ENCODE measurements at places on chromosomes 11 and 22.

GRCh38 chr11:73359930-73360742 is 16.1 kb upstream of the RELT start:
- DNase-seq, result no peak

GRCh38 chr11:32325725-32326124 is 109.6 kb downstream of the WT1 start:
- no peak for DNase-seq

GRCh38 chr11:134517621-134518293 is 105.7 kb upstream of the B3GAT1 start:
- no peak for DNase-seq

- no peak for DNase-seq
Measured at GRCh38 chr11:70788248-70789022, 390.1 kb downstream of the CTTN start.

DNA sequence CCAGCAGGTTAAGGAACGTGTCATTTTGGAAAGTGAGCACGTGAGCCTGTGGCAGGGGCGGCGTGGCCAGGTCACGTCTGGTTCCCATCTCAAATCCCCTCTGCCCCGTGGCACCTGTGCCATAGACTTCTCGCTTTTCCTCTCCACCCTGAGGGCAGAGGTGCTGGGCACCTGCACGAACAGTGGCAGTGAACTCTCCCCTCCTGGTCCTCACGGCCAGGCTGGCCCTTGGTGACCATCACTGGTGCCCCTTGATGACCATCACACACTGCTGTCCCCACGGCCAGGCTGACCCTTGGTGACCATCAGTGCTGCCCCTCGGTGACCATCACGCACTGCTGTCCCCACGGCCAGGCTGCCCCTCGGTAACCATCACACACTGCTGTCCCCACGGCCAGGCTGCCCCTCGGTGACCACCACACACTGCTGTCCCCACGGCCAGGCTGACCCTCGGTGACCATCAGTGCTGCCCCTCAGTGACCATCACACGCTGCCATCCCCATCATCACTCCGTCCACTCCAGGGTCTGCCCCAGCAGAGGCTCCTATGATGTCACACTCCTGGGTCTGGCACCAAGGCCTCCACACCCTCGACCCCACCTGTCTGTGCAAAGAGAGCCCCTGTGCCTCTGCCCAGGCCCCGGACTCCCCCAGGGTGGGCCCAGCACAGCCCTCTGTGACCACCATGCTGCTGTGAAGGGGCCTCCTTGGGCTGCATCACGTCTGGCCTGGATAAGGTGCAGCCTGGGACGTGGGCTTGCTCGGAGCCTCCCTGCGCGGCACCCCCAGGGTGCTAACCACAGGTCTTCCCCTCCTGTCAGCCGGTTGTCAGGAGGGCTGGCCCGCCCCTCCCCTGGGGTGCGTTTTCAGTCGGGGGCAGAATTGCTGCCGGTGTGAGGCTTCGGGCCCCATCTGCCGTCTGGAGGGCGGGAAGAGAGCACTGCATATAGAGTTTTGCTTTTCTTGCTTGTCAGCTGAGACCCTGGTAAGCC is 738.6 kb downstream of the BRD1 start:
- no peak for DNase-seq

DNA sequence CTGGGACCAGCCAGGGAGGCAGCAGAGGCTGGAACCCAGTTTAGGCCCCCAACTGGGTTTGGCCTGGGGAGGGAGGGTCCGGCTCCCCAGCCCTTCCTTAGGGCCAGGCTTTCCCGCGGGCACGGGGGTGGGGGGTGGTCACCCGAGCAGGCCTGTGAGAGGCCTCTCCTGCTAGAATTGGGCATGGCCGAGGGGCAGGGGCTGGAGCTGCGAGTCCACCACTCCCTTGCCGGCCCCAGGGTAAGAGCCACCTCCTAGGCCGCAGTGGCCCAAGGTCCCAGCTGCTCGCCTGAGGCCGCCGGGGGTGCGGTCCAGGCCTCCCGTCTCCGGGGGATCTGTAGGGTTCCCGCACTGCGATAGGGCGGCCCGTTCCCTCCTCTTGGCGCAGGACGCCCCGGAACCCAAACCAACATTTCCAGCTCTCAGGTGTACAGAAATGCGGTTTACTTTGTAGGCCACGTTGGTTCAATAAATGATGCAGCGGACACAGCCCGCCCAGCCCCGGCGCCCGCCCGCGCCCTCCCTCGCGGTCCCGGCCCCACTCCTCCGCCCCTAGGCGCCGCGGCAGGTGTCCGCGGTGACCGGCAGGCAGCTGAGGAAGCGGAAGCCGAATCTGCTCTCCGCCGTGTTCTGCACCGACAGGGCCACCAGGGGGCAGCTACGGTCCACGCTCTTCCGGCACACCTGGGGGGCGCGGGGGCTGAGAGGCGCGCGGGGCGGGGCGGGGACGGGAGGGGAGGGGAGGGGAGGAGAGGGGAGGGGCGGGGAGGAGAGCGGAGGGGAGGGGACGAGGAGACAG is 5.9 kb downstream of the LMNTD2 start:
- DNase-seq, result peak; percentile 74

GRCh38 chr11:124865181-124865901 is at the start of gene ROBO3:
TSS of gene ROBO3 (plus strand) at chr11:124865432. CDS start at chr11:124865578, 146 bp downstream.
- no peak for DNase-seq

GRCh38 chr22:25165785-25166184 is 33.9 kb upstream of the CRYBB3 start:
- no peak for DNase-seq

DNA sequence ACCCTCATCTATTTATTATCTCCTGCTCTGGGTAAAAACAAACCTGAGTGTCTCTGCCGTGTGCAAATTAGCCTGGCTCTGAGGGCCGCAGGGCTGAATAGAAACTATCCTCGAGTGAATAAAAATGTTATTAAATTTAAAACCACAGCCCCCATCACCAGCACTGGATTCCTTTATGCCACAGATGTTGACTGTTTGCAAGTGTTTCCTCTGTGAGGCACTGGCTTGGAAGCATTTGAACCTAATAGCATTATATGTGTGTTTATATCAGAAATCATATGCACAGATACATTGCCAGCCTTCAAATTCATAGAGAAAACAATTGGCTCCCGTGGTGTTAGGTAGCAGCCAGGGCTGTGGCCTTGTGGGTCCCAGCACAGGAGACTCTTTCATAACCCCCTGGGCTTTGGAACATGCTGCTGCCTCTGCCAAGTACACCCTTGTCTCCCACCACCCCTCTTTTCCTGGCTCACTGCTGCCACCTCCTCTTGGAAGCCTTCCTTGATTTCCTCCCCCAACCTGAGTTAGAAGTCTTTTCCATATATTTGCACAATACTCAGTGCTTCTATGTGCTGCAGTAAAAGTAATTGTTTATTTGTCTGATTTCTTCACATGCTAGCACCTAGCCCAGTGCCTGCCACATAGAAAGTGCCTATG is 294.4 kb downstream of the DDX10 start:
- no peak for DNase-seq

GRCh38 chr11:2557381-2557780 is 112.6 kb downstream of the KCNQ1 start:
- DNase-seq, result no peak

DNA sequence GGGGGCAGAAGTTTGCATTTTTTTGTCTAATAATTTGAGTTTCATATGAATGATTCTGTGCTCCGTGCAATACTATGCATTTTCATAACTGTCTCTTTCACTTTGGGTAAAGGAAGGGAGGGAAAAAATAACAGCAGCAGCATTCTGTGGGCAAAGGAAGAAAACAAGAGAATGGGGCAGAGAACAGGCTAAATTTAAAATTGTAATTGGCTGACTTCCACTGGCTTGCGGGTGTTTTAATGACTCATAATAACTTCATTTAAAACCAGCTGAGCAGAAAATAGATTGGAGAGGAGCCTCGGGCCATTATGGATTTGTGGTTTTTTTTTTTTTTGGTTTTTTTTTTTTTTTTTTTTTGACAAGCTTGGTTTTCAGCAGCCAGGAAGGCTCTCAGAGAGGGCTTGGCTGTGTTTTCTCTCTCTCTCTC is 107.4 kb downstream of the ZBTB16 start:
- no peak for DNase-seq

DNA sequence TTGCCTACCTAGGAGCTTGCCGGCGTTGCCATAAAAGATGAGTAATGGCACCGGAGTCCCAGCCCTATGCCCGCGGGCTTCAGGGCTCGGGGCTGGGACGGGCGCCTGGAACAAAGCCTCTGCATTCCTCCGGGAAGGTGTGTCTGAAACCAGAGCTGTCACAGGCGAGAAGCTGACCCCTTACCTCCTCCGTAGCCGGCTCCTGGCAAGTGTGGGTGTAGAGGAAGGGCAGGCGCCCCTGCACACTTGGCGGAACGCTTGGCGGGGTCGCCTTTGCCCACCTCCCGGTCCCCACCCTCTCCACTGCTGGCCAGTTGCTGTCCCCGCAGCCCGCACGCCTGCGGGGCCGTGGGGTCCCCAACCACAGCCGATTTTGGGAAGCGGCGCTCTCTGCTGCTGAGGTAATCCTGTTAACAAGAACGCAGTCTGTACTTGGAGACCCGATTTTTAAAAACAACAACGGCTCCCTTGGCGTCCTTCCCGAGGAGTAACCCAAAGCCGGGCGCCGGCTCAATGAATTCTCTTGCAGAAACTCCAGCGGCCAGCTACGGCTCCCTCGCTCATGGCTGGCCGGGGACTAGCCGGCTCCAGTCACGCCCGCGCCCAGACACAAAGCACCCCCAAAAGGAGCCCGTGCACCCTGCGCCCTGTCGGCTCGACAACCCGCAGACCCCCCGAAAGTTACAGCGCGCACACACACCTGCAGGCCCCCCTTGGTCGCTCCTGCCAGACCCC is 89.2 kb downstream of the PLEKHA7 start:
- DNase-seq, result no peak

GRCh38 chr11:88583251-88583650 is 245.7 kb upstream of the CTSC start:
- DNase-seq, result no peak

GRCh38 chr11:57368845-57369232 is 12.1 kb downstream of the PRG3 start:
- DNase-seq, result no peak

DNA sequence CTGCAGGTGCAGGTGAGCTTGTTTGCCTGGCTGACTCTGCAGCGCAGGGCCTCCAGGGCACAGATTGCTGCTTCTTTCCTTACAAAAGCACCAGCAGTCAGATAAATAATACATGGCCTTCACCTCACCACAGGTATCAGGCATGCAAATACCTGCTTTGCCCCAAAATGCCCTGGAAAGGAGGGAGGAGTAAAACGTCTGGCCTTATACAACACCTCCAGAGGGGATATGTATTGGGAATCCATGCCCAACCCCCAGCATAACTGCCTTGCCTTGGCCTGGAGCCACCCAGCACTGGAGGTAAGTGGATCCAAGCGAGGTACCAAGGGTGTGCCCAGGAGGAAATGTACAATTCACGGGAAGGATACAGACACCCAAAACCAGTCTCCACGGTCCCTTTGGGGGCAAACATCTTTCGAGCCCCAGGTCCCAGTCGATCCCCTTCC is 860 bp downstream of the TMEM184B start:
- no peak for DNase-seq

GRCh38 chr22:21000987-21001600 is 824 bp downstream of the THAP7 start:
- no peak for DNase-seq

- DNase-seq, result no peak
Measured at GRCh38 chr11:46390331-46391171, 1.0 kb downstream of the CHRM4 start.

DNA sequence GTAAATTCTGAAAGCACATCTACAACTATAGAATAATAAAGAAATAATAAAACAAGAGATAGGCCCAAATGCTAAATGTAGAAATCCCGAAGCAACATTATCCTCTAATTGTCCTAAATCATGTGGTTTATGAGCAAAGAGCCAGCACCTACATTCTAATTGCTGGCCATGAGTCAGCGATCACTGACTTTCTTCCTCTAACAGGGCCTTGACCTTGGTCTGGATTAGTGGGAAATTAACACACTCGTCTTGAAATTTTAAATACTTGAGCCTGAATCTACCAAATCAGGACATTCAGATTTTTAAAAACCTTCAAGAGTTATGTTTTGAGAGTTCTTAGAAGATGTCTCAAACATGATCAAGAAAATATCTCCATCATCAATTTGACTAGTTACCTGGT is 727.6 kb downstream of the METTL15 start:
- DNase-seq, result no peak

DNA sequence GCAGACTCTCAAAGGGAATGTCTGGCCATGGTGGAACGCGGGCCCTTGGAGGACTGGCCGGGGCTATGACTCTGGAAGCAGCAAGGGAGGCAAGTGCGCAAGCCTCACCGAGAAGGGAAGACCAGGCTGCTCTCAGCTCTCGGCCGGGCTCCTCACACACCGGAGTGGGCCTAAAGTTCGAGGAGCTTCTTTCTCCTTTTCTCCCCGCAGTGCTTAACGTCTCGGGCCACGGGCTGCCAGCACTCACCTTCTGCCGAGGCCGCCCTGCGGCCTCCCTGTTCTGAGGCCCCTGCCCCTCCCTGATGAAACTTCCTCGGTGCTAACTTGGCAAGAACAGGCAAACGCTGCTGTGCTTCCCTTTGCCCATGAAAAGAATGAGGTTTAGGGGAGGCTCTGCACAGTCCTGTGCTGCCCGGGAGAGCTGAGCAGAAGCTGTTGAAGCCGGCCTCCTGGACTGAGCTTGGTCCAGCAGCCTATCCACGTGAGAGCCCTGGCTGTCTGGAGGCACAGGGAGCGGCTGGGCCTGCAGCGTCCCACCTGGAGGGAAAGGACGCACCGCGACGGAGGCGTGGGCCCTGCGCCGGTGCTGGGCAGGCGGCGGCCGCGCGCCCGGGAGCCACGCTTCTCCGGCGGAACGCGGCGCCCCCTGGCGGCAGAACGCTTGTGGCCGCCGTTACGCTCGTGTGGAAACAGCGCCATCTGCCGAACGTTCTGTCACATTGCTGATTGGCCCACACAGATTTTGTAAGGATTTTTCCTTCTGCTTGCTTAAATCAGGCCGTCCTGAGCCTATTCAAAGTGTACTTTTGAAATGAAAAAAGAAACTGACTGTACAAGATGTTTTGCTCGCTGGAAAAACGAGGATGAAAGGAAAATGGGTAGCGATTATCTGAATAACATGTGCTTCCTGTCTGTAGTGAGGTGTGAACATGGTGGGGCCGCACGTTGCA is 65.0 kb upstream of the TMEM45B start:
- DNase-seq, result peak; percentile 72

GRCh38 chr22:42673898-42674401 is 24.8 kb upstream of the CYB5R3 start:
- DNase-seq, result no peak

DNA sequence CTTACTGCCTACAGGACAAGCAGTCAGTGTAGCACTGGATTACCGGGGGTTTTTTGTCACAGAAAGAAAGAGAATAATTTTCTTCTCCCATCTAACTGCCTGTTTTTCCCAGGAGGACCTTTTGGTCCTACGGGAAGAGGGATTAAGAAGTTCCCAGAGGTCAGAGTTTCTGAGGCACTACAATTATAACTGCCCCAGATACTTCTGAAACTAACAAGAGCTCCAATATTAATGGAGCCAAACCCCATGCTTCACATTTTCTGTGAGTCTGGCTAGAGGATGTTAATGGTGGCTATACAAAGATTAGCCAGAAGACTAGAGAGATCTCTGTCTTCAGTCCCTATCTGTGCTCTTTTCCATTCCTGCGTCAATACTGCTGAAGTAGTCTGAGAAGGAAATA is at the start of gene OR56A3:
Gene OR56A3 (plus strand): TSS at position 301 of the 400 bp plus-strand sequence. CDS start 5,096 bp downstream, outside the sequence.
- DNase-seq, result no peak

GRCh38 chr11:107691000-107691750 is 20.7 kb downstream of the SLN start:
- DNase-seq, result no peak

- DNase-seq, result no peak
Measured at GRCh38 chr11:86749376-86749775, 51.0 kb upstream of the PRSS23 start.

Measured in activated T-helper 9 cell treated with anti-CD3 and anti-CD28 coated beads, Interleukin-2, amount 50 U/mL, for 16 hours (primary cell).